ENCODE measurements at places on chromosomes 11 and 22.

- no peak for DNase-seq
These were observed 126.7 kb upstream of the B3GAT1 start for GRCh38 chr11:134538742-134539141.

- DNase-seq: no peak
These were observed 16.4 kb upstream of the KAT5 start for GRCh38 chr11:65695459-65696241.

- no peak for DNase-seq
These were observed 192.5 kb upstream of the SNX19 start for GRCh38 chr11:131108760-131109159.

- no peak for DNase-seq
These were observed 16.5 kb downstream of the SGSM1 start for GRCh38 chr22:24822471-24822870.

- DNase-seq: no peak
These were observed 1.5 kb downstream of the IL17RA start for GRCh38 chr22:17086296-17086695.

- DNase-seq: no peak
These were observed 24.3 kb downstream of the TTC12 start for GRCh38 chr11:113338730-113339129.

DNA sequence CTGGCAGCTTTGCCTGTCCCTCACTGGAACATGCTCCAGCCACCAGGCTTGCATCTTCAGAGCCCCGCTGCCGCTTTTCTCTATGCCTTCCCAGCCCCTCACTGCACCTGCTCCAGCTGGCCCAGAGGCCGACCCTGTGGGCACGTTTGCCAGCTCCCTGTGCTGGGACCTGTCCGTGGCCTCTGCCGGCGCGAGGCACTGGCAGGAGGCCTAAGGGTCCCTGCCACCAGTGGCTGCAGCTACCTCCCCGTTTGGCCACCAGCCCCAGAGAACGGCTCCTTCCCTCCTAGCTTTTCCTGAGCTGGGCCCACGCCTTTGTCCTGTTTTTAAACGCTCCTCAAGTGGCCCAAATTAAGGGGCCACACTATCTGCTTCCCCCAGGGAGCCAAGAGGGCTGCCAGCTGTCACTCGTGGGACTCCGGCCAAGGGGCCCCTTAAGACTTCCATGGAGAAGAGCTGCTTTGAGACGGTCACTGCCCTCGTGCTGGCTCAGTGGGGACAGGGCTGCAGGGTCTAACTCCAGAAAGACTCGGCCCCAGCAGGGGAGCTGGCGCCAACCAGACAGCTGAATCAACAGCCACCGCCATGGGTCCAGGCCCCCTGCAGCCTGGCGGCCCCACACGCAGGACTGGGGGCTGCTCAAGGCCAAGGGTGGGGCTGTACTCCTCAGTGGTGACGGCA, 24.6 kb upstream of the WNT7B start:
- no peak for DNase-seq

- DNase-seq: peak; percentile 66
These were observed 11.5 kb downstream of the P2RX3 start for GRCh38 chr11:57349491-57350274.

GRCh38 chr11:111759376-111759775, 6.8 kb downstream of the PPP2R1B start:
- DNase-seq: no peak

DNA sequence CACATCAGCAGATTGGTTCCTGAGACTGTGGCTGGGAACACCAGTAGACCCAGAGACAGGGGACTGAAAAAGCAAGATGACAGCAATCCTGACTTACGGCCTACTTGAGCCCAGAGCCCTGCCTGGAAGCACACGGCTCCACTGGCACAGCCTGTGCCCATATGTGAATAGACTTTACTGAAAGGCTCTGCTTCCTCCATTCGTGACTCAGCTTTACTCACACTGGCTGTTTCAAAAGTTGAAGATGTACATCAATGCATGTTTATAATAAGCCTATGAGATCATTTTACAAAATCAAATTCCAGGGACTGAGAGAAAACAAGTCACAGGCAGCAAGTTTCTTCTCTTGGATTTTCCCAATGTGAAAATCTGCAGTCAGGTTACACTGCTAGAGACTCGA, 134.6 kb upstream of the TEAD1 start:
- no peak for DNase-seq

DNA sequence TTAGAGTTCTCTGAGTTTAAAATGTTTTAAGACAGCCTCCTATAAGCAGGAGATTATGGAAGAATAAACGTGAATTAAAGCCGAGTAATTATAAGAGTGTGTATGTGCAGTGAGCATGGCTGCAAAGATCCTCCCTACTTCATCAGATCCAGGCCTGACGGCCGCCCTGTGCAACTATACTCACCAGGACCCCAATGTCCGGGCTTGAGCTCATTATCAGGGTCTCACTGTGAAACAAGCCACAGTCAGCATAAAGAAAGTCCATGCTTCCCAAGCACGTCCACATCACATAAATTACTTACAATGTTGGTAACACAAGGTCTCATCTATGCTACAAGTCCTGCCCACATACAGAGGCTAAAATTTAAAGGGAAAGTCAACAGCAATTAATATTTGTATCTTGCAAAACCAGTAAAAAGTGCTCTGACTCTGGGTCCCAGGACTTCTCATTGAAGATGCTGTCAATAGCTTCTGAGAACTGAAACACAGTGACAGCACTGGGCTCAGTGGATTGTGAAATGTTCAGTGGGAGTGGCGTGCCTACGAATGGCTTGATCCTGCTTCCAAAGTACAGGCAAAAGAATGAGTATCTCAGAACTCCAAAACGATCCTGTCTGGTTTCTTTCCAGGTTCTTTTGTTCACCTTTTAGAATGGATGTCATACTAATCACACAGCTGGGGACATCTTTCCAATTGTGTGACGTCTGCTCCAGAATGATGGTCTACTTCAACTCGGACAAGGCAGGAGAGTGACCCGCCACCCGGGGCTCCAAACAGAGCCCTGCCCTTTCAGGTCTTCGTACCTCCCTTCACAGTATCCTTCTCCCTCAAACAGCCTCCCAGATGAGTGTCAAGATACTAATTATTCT, 72.1 kb upstream of the ARFGAP3 start:
- DNase-seq: peak; percentile 59

GRCh38 chr11:80173371-80174136, 732.7 kb upstream of the TENM4 start:
- DNase-seq: no peak

- no peak for DNase-seq
These were observed 12.9 kb downstream of the NEAT1 start for GRCh38 chr11:65435411-65435931.

- no peak for DNase-seq
These were observed 68.8 kb downstream of the RTL6 start for GRCh38 chr22:44428941-44429830.

- no peak for DNase-seq
These were observed 3.2 kb downstream of the CARNS1 start for GRCh38 chr11:67418476-67419281.

DNA sequence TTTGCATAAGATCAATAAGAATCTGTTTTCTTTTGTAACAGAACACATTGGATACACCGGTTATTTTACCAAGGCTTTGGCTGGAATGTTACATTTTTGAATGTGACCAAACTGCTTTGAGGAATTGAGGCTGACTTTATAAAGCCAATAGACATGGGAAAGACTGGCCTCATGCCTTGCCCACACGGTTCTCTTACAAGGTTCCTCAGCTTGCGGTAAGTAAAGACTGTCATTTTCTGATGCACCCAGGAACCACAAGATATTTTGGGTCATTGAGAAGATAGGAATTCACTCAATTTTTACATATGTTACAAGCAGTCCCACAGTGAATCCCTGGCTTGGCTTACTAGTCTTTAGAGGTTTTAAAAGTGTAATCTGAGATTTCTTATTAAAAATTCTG, 23.9 kb downstream of the OR10A6 start:
- DNase-seq: no peak

GRCh38 chr11:100066399-100066798, 620.7 kb upstream of the ARHGAP42 start:
- no peak for DNase-seq

GRCh38 chr11:113895367-113896155, 9.0 kb upstream of the HTR3B start:
- DNase-seq: no peak

GRCh38 chr11:128573638-128574037, 13.7 kb downstream of the ETS1 start:
- DNase-seq: no peak

- no peak for DNase-seq
These were observed 7.9 kb downstream of the ATG16L2 start for GRCh38 chr11:72821920-72822799.

GRCh38 chr11:60315871-60316270, 11.2 kb upstream of the MS4A6E start:
- no peak for DNase-seq

DNA sequence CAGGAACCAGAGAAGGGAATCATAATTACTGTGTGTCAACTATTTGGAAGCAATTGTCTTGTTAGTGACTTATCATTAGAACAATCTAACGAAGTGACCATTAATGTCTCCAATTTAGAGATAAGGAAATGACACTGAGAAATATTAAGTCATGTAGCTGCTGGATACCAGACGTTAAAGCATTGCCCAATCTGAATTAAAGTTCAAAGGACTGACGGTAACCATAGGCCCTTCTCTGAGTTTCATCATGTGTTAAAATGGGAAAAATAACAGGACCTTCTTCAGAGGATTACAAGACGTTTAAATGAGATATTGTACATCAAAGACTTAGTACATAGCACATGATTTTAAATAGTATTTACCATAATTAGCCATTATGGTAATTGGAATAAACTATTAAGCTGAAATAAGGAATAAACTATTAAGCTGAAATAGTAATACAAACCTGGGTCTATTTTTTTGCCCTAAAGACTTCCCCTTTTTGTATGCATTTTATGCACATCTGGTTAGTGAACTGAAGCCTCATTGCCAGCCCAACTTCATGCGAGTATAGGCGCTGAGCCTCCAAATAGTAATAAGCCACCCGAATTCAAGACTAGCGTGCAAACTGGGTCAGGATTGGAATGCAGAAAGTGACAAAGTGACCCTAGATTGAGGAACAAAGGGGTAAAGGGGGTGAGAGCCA, 41.0 kb downstream of the GLYATL1 start:
- no peak for DNase-seq

GRCh38 chr22:46092670-46093410, 57.5 kb upstream of the PPARA start:
- DNase-seq: no peak

DNA sequence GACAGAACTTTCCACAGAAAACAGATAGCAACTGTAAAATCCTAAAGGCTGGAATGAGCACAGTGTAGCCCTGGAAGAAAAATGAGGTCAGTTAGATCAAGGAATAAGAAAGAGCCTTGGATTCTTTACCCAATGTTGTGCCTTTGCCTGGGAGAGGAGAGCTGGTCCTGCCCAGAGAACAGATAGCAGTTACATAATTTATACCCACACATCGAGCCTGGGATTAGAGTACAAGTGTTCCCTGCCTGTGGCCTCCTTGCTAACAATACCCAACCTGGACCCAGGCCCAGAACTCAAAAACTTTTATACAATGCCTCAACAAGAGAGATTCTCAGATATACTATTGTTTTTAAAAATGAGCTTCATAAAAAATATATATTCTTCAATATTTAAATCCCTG, 1998.4 kb downstream of the LRRC4C start:
- DNase-seq: no peak

- peak; percentile 75 for DNase-seq
These were observed 6.9 kb downstream of the C11orf68 start for GRCh38 chr11:65911682-65912568.

- no peak for DNase-seq
These were observed 2.2 kb upstream of the MRGPRG start for GRCh38 chr11:3220521-3221407.

DNA sequence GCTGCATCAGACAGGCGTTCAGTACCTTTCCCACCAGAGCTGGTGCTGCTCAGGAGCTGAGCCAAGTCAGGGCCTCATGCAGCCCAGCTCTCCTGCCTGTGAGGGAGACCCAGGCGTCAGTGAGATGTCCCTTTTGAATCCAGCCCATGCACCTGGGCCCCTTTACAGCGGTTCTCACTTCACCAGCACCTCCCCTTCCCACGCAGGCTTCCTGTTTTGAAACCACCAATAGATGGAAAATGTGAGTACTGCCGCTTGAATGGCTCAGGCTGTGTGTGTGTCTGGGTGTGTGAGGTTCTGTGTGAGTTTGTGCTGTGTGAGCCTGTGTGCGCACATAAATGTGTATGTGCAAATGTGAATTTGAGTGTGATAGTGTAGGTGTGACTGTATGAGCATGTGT, 88.4 kb downstream of the UBASH3B start:
- no peak for DNase-seq

- DNase-seq: no peak
These were observed 992.3 kb downstream of the BRD1 start for GRCh38 chr22:48835364-48835763.

DNA sequence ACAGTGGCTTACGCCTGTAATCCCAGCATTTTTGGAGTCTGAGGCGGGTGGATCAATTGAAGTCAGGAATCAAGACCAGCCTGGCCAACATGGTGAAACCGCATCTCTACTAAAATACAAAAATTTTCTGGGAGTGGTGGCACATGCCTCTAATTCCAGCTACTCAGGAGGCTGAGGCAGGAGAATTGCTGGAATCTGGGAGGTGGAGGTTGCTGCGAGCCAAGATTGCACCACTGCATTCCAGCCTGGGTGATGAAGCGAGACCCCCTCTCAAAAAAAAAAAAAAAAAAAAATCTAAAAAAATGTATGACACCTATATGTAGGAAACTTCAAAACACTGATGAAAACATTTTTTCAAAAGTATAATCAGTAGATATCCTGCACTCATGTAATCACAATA, 242.7 kb upstream of the CHORDC1 start:
- DNase-seq: no peak

DNA sequence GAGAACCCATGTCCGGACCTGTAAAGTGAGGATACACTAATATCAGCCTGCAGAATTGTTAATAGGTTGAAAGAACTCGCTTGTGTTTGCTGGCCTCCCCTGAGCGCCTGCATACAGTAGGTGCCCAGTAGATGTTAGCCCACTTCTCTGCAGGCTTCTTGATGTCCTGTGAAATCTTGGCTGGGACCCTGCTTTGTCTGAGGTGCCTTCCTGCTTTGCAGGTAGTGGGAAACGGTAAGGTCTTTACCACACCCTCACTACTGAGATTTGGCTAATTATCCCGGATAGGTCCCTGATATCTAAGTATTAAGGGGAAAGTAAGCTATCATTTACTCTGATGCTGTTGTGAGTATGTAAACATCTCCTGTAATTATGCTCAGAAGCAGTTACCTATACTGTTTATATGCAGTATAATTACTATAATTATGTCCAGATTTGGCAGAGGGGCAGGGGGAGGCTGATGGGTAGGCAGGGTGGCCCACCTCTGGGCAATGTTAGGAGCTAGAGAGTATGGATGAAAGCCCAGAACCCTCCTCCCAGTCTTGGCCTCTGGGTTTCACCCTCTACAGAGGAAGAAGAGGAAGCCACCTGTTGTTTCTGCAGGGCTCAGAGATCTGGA, 1.2 kb upstream of the ARRB1 start:
- no peak for DNase-seq

GRCh38 chr22:48370508-48371325, 1457.0 kb downstream of the BRD1 start:
- DNase-seq: no peak

GRCh38 chr11:78840623-78841022, 266.0 kb upstream of the NARS2 start:
- DNase-seq: no peak

GRCh38 chr11:117189941-117190544, 9.1 kb upstream of the TAGLN start:
- no peak for DNase-seq

- DNase-seq: peak; percentile 5
These were observed 1.9 kb upstream of the CARD16 start for GRCh38 chr11:105046898-105047579.

Measured in HuH-7 (cell line).